ENCODE measurements at places on chromosomes 1 and 21.

- DNase-seq = no peak
Observed at GRCh38 chr1:108502624-108503023, 52.5 kb downstream of the NBPF6 start.

DNA sequence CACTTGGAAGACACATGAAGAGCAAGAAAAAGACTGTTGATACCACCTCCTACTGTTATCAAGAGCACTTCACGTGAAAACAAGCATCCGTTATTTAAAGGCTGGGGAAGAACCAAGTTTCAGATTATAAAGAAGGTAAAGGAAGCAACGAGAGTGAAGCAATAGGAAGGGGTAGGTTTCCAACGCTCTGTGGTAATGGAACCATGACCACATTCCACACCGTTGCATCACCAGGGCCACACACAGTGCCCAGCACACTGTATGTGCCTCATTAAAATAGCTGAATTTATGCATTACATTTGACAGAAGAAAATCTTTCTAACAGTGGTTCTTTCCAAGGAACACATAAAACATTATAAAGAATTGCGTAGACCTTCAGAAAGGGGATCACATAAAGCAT, 435.8 kb downstream of the MRPL39 start:
- no peak for DNase-seq

DNA sequence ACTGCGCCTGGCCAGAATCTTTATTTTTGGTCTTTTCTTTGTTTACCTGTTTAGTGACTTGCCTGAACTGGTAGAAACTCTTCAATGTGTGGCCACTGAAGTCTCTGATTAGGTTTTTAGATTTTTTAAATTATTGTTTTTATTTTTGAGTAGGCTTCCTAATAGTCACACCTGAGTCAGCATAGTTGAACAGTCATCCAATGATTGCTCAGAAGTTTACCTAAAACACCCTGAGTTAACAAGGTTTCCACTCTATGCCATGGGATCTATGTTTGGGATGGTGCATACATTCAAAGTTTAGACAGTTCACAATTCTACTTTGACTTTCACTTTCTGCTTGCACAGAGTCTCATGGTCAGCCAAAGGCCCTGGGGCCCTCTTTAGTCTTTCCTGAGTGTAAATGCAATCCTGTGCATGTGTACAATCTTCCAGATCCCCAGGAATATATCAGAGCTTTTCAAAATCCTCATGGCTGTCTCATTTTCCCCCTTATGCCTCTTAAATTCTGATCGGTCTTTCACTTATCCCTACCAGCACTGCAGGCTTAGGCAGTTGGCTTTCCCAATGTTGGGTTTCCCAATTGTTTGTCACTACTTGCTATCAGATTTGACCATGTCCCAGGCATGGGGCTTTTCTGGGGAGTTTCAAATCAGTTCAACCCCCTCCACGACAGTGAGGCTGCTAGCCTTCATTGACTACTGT, 114.4 kb upstream of the RAB3GAP2 start:
- DNase-seq = no peak

- no peak for DNase-seq
Observed at GRCh38 chr21:41979751-41980369, 26.0 kb upstream of the C2CD2 start.

DNA sequence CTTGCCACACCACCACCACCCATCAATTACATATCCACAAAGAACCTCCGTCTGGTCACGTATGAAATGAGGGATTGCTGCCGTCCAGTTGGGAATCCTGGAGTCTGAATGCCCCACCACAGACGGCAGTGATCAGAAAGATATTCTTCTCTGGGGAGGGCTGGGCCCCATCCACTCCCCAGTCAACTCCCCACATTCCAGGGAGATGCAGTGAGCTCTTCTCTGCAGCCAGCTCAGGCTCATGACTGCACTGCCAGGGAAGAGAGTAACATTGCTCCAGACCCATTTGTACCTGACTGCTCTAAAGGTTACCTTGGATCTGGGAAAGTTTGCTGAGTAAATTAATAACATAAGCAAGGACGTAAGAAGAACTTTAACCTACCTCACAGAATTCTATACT, 18.3 kb downstream of the DEGS1 start:
- DNase-seq = no peak

DNA sequence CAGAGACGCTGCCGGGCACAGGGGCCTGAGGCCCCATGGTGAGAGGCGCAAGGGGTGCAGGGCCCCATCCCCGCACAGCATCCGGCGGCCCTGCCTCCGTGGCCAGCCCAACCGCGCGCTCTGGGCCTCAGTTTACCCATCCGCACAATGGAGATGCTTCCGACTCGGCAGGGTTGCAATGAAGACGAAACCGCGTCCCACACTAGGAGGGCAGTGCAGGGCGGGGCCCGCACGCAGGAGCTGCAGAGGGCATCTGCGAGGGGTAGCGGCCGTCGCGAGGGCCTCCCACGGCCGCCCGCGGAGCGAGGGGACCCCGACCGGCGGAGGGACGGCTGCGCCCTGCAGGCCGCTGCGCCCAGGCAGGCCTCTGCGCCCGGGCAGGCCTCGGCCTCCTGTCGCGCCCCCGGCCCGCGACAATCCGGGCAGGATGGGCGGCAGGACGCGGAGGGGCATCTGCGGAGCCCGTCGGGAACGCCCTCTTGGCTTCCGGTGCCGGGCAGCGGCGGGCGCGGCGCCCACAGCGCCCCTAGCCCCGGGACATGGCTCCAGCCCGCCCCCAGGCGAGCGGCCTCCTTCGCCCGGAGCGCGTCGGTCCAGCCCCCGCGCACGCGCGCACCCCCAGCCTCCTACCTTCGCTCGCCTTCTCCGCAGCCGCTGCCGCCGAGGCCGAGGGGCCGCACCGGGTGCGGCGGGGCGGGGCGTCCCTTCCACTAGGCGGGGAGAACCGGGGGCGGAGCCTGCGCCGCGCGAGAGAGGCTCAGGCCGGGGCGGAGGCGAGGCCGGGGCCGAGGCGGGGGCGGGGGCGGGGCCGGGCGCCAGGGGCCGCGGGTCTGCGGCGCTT, 15.3 kb downstream of the RNU1-1 start:
- DNase-seq = peak; percentile 91

GRCh38 chr1:24437631-24438396, 22.2 kb downstream of the NIPAL3 start:
- DNase-seq = no peak

- DNase-seq = no peak
Observed at GRCh38 chr1:199205740-199206441, 567.1 kb downstream of the PTPRC start.

Measured in stimulated activated CD4-positive, alpha-beta T cell treated with anti-CD3 and anti-CD28 coated beads, Interleukin-15, amount 100 ng/mL, for 24 hours (primary cell).